Right renal pelvis (tissue), 4 donors: ENCODE measurements at places on chromosomes 7 and 10.

DNA sequence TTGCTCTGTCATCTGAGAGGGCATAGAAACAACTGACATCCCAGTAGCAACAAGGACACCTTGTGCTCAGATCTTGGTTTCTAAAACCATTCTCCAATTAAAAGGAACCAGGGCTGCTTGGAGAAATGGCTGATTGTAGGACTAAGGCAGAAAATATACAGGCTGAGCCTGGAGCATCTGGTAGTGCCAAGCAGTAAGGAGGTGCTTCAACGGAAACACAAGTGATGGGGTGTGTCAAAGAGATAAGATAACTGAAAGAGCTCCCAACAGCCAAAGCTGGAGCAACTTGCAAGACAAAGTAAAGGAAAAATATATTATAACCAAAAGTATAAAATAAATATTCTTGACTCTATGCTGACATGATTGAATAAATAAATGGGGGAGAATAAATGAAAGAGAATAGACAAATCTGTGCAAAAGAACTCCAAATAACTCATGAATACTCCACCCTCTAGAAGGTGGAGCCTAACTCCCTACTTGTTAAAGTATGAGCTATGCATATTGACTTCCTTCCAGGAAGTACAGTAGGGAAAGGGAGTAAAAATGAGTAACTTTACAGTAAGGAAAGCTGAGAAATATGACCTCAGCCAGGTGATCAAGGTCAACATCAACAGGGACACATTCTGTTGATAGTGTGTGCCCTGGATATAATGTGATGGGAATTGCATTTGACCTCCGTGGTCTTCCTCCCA is 162.4 kb downstream of the NOC3L start:
- no peak for DNase-seq

- no peak for DNase-seq
These were observed 122.7 kb upstream of the ADCY1 start for GRCh38 chr7:45451342-45452035.

- no peak for DNase-seq
These were observed 97.7 kb downstream of the NRCAM start for GRCh38 chr7:108358553-108358952.

- no peak for DNase-seq
These were observed 326.5 kb downstream of the THSD7A start for GRCh38 chr7:11505471-11505985.

DNA sequence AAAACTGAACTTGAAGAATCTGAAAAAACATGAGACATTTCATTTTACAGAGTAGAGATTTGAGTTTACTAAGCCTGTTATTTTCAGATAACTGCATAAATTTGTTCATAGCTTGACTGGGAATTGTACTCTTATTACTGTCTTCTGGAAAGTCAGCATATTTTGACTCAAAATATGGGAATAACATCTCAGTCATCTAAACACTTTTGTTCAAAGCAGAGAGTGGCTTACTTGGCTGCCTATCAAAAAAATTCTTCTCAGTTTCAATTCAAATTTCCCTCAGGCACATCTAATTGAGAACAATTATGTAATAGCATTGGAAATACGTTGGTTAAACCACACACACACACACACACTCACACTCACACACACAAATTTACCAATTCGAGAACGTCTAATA is 384.6 kb downstream of the ARL4A start:
- no peak for DNase-seq

DNA sequence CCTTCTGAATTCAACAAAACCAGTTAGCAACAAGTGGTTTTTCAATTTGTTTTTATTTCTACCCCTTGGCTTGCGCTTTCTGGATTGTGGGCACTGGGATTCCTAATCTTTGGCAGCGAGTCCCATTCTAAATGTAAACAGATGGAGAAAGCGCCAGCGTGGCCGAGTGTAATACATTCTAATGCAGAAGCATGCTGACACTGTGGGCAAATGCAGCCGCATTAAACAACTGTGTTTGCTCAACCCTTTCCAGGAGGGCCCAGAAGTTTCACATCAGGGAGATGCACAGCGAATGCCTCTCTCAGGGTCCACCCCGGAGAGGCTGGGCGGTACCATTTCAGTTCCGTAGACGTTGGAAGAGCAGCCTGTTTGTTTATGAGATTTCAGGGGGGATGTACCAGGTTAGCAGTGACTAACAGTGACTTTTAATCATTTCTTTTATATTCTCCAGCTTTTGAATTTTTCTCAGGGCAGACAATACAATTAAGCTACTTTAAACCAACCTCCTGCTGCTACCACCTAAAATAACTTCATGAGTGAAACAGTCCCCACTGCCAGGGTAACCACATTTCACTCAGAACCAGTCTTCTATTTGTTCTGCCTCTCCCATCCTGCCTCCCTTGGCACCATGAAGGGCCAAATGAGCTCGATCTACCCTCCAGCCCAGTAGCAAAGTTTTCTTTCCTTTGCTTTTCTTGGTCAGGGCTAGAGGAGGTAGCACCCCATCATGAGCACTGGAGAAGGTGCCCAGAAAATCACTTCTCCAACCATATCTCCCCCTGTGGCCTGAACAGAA is 164.2 kb upstream of the ITGB1 start:
- no peak for DNase-seq

DNA sequence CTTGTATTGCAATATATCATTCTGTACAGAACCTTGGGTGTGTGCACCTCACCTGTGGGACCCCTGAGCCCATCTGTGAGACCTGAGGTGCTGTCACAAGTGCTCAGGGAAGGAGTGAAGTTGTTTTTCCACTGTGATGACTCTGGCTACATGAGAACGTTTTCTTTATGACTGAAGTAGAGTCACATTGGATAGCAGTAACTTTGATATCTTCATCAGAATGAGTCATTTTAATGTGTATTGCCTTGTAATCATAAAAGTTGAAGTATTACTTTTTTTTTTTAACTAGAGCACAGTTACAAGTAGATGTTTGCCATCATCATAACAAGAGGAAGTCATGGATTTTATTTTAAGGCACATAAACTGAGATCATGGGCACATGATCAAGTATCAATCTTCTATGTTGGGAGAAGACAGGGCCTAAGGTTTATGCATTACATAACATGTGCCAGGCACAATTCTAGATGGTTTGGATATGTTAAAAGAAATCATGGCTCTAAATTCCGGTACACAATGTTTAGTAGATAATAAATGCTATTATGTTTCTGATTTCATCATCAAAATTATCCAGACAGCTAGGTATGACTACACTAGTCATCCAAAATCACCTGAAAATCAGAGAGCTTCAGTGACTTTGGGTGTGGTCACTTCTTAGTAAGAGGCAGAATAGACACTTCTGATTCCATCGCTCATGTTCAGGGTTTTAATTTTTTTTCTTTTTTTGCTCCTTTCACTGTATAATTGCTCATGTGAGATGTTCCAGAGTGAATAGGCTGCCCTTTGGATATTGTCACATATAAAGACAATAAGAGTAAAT is 82.7 kb upstream of the KLF6 start:
- no peak for DNase-seq
